ENCODE measurements at places on chromosomes 1 and 21.

GRCh38 chr1:119987112-119987511 lies 82.3 kb downstream of the NOTCH2 start:
- DNase-seq: no peak

DNA sequence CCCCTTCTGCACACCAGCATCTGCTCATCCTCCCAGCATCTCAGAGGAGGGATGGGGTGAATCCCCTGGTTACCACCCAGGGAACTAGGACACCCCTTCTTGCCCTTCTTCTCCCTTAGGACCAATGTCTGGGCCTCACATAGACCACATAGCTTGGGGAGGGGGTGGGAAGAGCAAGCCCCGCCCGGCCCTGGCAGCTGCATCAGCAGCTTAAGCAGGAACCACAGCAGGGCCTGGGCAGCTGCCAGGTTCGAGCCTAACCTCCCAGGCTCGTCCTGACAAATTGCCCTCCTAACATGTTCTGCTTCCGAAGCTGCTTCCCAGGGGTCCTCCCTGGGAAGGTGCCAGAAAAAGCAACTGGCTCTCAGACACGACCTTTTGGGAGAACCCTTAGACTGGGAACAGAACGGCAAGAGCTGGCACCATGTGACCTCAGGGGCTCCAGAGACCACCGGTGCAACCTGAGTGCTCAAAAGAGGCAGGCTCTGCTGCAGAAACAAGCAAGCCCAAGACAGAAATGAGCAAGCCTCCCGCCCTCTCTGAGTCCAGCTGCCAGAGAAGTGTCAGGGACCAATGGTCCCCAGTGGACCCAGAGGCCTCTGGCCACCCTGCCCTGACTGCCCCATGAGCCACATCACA lies 18.4 kb upstream of the CLSTN1 start:
- no peak for DNase-seq

DNA sequence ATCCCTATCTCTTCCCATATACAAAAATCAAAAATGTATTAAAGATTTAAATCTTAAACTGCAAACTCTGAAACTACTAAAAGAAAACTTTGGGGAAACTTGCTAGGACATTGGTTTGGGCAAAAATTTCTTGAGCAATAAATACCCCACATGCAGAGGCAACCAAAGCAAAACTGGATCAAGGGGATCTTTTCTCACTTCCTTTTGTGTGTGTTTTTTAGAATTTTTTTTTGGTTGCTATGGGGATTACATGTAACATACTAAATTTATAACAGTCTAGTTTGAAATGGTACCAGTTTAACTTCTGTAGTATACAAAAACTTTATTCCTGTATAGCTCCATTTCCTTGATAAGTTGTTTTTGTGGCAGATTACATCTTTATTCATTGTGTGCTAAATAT lies 16.8 kb downstream of the MAST2 start:
- no peak for DNase-seq

- DNase-seq: no peak
Measured at GRCh38 chr1:107919953-107920352, 45.0 kb downstream of the VAV3 start.

DNA sequence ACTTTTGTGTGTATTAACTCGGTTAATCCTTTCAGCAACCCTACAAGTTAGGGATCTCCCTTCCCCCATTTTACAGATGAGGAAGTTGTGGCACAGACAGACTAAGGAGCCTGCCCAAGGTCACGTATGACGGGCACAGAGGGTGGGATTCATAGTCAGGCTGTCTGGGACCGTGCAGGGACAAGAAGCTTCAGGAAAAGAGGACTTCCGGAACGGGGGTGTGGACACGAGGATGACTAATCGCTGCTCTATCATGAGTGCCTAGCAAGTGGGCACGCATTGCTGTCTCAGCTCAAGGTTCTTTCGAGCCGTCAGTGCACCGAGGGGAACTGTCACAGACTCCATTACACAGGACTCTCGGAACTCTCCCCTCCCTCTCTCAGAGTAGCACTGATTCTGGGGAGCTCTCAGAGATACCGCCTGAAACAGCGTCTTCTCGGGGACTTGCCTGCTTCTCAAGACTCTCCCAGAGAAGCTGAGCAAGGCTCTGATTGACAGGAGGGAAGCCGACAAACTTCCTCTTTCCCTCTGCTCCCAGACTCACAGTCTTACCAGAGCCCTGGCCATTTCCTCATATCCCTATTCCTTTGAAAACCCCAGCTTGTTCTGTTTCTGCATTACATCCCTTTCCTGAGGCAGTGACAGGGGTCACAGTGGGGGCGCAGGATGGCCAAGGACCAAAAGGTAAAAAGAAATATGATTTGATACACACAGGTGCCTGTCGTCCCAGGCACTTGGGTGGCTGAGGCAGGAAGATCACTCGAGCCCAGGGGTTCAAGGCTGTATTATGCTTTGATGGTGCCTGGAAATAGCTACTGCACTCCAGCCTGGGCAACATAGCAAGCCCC lies 14.4 kb downstream of the FHAD1 start:
- DNase-seq: no peak

DNA sequence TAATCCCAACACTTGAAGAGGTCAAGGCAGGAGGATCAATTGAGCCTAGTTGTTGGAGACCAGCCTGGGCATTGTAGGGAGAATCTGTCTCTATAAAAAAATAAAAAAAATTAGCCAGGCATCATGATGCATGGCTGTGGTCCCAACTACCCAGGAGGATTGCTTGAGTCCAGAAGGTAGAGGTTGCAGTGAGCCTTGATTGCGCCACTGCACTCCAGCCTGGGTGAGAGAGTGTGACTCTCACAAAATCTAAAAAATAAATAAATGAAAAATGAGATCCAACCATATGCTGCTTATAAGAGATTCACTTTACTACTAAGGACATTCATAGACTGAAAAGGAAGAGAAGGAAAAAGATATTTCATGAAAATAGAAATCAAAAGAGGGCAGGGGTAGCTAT lies 47.1 kb upstream of the HP1BP3 start:
- DNase-seq: no peak

DNA sequence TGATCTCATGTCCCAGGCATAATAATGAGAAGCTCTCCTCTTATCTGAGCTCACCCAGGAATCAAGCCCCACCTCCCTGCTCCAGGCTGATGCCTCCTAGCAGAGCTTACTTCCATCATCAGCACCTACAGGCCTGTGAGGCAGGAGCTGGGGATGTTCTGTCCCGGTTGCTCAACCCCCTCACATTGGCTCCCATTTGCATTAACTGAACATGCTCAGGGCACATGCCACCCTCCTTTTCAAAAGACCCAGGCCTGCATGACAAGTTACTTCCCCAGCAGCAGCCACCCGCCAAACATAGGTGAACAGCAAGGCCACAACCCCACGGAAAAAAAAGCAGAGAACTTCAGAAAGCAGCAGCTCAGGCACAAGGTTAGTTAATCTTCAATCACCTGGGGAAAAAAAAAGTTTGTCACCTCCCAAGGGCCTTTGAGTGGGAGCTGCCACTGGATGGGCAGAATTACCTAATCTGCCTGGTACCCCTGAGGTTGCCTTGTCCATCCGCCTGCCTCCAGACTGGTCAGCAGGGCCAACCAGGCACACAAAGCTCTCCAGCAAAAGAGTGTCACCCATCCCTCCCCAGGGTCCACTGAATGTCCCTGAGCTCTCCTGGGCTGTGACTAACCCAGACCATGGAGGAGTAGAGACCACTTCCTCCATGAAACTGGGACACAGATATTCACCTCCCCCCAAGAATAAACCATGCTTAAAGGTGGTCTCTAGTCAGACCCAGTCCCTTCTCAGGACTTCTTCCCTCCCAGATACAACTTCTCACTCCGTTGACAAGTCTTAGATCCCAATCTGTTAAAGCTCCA lies 4.4 kb downstream of the KCNN3 start:
- DNase-seq: no peak

DNA sequence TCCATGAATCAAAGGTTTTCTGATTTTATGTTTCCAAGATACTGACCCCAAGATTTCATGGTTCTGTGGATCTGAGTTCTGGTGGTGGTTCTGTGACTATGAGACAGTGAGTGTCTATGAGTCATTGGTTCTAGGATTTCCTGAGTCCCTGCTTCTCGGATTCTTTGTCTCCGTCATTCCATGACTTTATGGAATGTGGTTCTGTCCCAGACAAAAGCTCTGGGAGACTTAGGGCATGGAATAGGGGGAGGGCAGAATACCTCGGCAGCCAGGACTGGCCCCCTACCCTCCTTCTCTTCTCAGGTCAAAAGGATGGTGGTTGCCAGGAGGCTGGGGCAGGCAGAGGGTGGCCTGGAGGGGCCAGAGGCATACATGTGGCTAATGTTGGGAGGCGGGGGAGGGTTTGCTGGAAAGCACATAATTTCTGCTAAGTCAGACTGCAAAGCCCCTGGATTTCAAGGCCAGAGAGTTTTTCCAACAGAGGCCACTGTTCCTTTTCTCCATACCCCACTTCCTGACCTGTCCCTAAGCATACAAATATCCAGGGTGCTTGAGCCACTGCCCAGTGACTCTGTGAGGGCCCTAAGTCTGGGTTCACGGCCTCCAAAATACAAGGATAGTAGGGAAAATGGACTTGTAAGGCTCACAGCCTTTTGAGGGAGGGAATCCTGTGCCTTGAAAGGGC lies 17.2 kb downstream of the CDCP2 start:
- DNase-seq: no peak

DNA sequence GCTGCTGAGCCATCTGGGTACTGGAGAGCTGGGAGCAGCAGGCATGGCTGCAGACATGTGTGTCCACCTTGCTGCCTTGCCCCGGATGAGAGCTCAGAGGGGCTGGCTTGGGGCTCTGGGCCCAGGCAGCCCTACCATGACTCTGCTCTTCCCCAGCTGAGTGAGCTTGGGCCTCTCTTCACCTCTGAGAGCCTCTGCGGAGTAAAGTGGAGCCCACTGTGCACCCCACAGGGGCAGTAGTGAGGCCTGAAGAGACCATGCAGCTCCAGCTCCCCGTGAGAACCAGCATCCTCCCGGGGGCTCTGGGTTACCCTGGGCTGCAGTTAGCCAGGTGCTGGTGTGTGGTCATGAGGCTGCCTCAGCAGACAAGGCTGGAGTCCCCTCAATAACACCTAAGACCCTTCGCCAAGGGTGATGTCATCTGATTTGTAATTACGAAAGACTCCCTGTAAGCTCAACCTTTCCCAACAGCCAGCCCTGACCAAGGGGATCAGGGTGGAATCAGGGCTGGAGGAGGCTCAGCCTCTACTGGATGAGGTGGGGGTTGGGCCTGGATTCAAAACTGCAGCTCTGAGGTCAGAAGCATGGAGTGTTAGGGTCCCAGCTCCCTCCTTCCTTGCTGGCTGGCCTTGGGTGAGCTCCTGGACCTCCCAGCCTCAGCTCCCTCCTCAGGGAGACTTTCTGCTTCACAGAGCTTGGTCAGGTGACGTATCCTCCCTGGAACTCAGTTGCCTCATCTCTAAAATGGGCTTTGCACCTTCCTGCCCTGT lies 308.0 kb downstream of the MATN1 start:
- peak; percentile 0 for DNase-seq

GRCh38 chr1:83905315-83905907 lies 93.5 kb downstream of the TTLL7 start:
- DNase-seq: no peak

GRCh38 chr1:86421601-86422280 lies 2.2 kb upstream of the CLCA2 start:
- DNase-seq: no peak

- DNase-seq: no peak
Measured at GRCh38 chr1:93541045-93541444, 93.1 kb downstream of the FNBP1L start.

DNA sequence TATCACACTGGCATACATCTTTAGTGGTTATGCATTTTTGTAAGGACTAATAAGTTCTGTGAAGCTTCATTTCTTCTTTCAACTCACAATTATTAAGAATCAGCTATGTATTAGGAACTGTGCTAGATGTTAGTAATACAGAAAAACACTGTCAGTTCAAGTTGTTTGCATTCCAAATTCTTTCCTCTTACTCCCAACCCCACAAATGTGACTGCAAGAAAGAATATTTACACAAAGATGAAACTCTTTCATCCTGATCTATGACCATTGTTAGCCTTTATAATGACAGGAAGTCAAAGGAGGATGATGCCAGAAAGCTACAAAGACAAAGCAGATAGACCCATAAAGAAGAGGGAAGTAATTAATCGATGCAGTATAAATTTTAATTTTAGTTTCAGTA lies 21.0 kb upstream of the GADD45A start:
- no peak for DNase-seq

DNA sequence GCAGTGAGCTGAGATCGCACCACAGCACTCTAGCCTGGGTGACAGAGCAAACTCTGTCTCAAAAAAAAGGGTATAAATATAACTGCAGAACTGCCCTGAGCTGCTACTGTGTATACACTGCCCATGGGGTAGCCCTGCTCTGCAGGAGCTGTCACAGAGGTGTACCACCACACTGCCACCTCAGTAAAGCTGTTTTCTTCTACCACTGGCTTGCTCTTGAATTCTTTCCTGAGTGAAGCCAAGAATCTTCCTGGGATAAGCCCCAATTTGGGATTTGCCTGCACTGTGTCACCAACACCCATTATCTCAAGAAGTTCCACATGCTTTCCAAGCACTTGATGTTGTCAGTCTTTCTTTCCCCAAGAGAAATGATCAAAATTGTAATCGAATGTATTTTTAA lies 30.6 kb upstream of the SLC6A9 start:
- no peak for DNase-seq

GRCh38 chr21:33332143-33332542 lies 7.4 kb downstream of the IFNAR1 start:
- DNase-seq: no peak

GRCh38 chr21:43786300-43786806 lies 3.0 kb upstream of the RRP1 start:
- no peak for DNase-seq

- DNase-seq: no peak
Measured at GRCh38 chr1:60245324-60245723, 171.8 kb upstream of the C1orf87 start.

DNA sequence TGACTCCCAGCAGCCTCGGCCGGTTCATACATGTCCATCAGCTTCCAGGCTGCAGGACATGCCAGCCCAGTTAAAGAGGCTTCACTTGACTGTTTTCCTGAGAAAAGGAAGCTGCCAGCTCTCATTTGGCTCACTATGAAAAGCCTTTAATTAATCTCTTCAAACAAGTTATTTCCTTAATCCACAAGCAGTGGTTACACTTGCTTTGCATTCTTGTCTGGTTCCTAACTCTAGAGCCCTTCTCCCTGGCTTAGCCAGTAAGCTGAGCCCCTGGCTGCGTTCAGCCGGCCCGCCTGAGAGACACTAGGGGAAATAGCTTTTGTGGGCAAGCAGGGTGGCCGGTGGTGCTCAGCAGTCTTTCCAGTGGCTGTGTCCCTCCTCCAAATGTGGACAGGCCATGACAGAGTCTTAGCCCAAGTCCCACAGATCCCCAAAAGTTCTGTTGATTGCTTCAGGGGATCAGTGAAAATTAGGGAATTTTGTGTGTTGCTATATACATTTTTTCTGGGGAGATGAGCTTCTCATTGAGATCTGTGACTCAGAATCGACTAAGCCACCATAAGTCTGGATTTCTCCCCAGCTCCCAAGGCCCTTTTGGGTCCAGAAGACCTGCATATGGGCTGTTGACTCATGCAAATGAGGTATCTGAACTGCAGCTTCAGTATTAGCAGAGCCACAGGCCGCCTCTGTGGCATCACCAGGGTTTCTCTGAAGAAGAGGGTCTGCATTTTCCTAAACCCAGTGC lies 10.1 kb downstream of the ATF3 start:
- no peak for DNase-seq

GRCh38 chr1:204113896-204114295 lies 37.9 kb downstream of the ETNK2 start:
- no peak for DNase-seq

All from neural crest cell (in vitro differentiated cells).